Melanocyte of skin (primary cell): ENCODE measurements at places on chromosomes 4 and X. TPM values are rescaled to one million over a fixed set of nuclear protein-coding genes. Genes with fewer than 3 reads are reported as not detected.

The PF4V1 gene
- total RNA-seq = not detected in 2 replicates

The UGT2B11 gene
- not detected in 2 replicates for total RNA-seq

The CT83 gene
- total RNA-seq = not detected in 2 replicates

The NUP62CL gene
- total RNA-seq = 0.34 TPM in 1 of 2 replicates, not detected in the other

The KLKB1 gene
- total RNA-seq = 0.34 and 0.73 TPM in 2 replicates

The MTNR1A gene
- total RNA-seq = not detected in 2 replicates

The PCDH11X gene
- under 0.01 TPM in 2 replicates for total RNA-seq

The CFAP47 gene
- not detected in 2 replicates for total RNA-seq

The ZNF827 gene
- total RNA-seq = 3.8 and 9.1 TPM in 2 replicates

The PDE5A gene
- 1.0 and 4.7 TPM in 2 replicates for total RNA-seq

The SFRP2 gene
- not detected in 2 replicates for total RNA-seq

The MAGEA1 gene
- total RNA-seq = not detected in 2 replicates

The SH3RF1 gene
- 9.7 and 11.3 TPM in 2 replicates for total RNA-seq

The FNIP2 gene
- 48.9 and 70.9 TPM in 2 replicates for total RNA-seq

The NOX1 gene
- not detected in 2 replicates for total RNA-seq

The CSAG3 gene
- not detected in 2 replicates for total RNA-seq

The ADAD1 gene
- not detected in 2 replicates for total RNA-seq

The XPNPEP2 gene
- not detected in 2 replicates for total RNA-seq

The CNKSR2 gene
- 1.7 and 2.6 TPM in 2 replicates for total RNA-seq

The NIPAL1 gene
- total RNA-seq = 0.34 and 2.5 TPM in 2 replicates

The SLC9B1 gene
- 0.69 and 1.5 TPM in 2 replicates for total RNA-seq

The CTAG1B gene
- total RNA-seq = not detected in 2 replicates

The ZNF157 gene
- total RNA-seq = under 0.01 TPM in 2 replicates

The ITIH6 gene
- under 0.01 TPM in 1 of 2 replicates, not detected in the other for total RNA-seq

The NPNT gene
- not detected in 2 replicates for total RNA-seq

The FAM47A gene
- not detected in 2 replicates for total RNA-seq

The COX18 gene
- 36.0 and 36.5 TPM in 2 replicates for total RNA-seq

The NXF2B gene
- total RNA-seq = not detected in 2 replicates

The PTCHD1 gene
- not detected in 2 replicates for total RNA-seq

The HHIP gene
- total RNA-seq = under 0.01 TPM in 2 replicates

The GJB1 gene
- total RNA-seq = 34.3 and 60.3 TPM in 2 replicates

The SMIM10L2A gene
- total RNA-seq = under 0.01 and 0.36 TPM in 2 replicates

The SLC38A5 gene
- 0.34 and 1.8 TPM in 2 replicates for total RNA-seq

The F9 gene
- not detected in 2 replicates for total RNA-seq

The FAM236A gene
- total RNA-seq = not detected in 2 replicates

The DCAF12L1 gene
- total RNA-seq = 2.0 and 4.3 TPM in 2 replicates

The SPP1 gene
- total RNA-seq = 28.6 and 36.7 TPM in 2 replicates

The FAM149A gene
- 17.4 and 20.3 TPM in 2 replicates for total RNA-seq

The GAGE12J gene
- total RNA-seq = not detected in 2 replicates

The USP17L13 gene
- total RNA-seq = not detected in 2 replicates

The RPL34 gene
- total RNA-seq = 281 and 613 TPM in 2 replicates

The SSX4B gene
- total RNA-seq = under 0.01 TPM in 1 of 2 replicates, not detected in the other

The GAB3 gene
- 2.2 and 10.7 TPM in 2 replicates for total RNA-seq

The WFS1 gene
- total RNA-seq = 24.5 and 25.0 TPM in 2 replicates

The CDKL2 gene
- total RNA-seq = 4.3 TPM in 2 replicates

The RAPGEF2 gene
- 46.3 and 48.7 TPM in 2 replicates for total RNA-seq

The TBC1D1 gene
- total RNA-seq = 35.1 and 65.4 TPM in 2 replicates

The CENPVL1 gene
- not detected in 2 replicates for total RNA-seq

The GCNA gene
- 1.1 and 2.0 TPM in 2 replicates for total RNA-seq

The GPR78 gene
- not detected in 2 replicates for total RNA-seq

The DNAAF6 gene
- total RNA-seq = not detected in 2 replicates

The RTL5 gene
- total RNA-seq = 0.69 and 0.73 TPM in 2 replicates

The RAB9B gene
- 0.67 and 1.9 TPM in 2 replicates for total RNA-seq

The ALB gene
- total RNA-seq = not detected in 2 replicates

The TCP11X2 gene
- not detected in 2 replicates for total RNA-seq

The AFM gene
- total RNA-seq = not detected in 2 replicates

The CXCL3 gene
- total RNA-seq = 4.9 and 8.3 TPM in 2 replicates

The GPR173 gene
- 1.4 and 1.8 TPM in 2 replicates for total RNA-seq
